ENCODE measurements at places on chromosomes 2 and 18.

- no peaks in the 10 kb centered on the region for H3K4me1 ChIP-seq
- no peak overlapping the region for H3K4me3 ChIP-seq
- peaks cover 22% of the 10 kb centered on the region for H3K27me3 ChIP-seq
- no peak for DNase-seq
- no peak overlapping the region for H3K27ac ChIP-seq
Observed at GRCh38 chr2:126383800-126384199, 272.2 kb upstream of the GYPC start.

GRCh38 chr2:65067806-65068553 is 11.8 kb downstream of the CEP68 start:
- no peak overlapping the region for H3K4me3 ChIP-seq
- peak; percentile 26 for DNase-seq
- H3K27me3 ChIP-seq, result no peaks in the 10 kb centered on the region
- H3K4me1 ChIP-seq, result peaks cover 59% of the 10 kb centered on the region
- peak overlapping the region; percentile 52 for H3K27ac ChIP-seq

- no peak overlapping the region for H3K4me3 ChIP-seq
- H3K27ac ChIP-seq, result no peak overlapping the region
- peaks cover 3% of the 10 kb centered on the region for H3K36me3 ChIP-seq
- peaks cover 4% of the 10 kb centered on the region for H3K4me1 ChIP-seq
- H3K27me3 ChIP-seq, result peaks cover 41% of the 10 kb centered on the region
Observed at GRCh38 chr18:7567474-7568425, 634 bp downstream of the PTPRM start.

DNA sequence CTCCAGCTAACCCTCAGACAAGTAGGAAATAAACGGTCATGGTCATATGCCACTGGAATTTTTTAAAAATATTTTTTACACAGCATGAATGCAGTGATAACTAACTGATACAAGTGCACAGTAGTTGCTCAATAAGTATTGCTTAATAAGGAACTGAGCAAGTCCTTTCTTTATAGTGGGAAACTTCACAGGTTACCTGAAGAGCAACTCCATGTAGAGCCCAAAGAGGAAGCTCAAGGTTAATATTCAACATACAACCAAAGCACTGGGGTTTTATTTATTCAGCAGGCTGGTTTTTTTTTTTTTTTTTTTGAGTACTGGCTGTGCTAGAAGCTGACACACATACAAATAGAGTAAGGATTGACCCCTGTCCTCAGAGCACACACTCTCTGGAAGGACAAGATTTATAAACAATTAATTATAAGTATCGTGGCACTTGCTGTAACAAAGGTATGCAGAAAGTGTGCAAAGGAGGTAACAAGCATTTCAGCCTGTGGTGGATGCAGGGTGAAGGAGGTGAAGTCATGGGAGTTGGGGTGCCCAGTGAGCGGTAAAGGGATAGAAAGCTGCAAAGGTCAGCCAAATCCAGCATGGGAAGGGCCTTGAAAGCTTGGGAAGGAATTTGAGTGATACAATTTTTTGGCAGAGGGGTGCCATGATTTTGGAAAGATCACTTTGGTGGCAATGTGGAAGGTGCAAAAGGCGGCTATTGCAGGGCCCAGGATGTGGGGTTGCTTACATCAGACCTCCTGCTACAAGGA is 52.7 kb downstream of the ATOH8 start:
- H3K4me1 ChIP-seq, result peaks cover 5% of the 10 kb centered on the region
- no peak for DNase-seq
- no peaks in the 10 kb centered on the region for H3K36me3 ChIP-seq
- H3K27ac ChIP-seq, result no peak overlapping the region
- no peaks in the 10 kb centered on the region for H3K27me3 ChIP-seq

- H3K36me3 ChIP-seq, result peaks cover 7% of the 10 kb centered on the region
- peaks cover 4% of the 10 kb centered on the region for H3K27me3 ChIP-seq
- H3K27ac ChIP-seq, result no peak overlapping the region
- H3K4me1 ChIP-seq, result peaks cover 27% of the 10 kb centered on the region
- no peak overlapping the region for H3K4me3 ChIP-seq
Observed at GRCh38 chr2:196959734-196960338, 33.3 kb upstream of the PGAP1 start.

DNA sequence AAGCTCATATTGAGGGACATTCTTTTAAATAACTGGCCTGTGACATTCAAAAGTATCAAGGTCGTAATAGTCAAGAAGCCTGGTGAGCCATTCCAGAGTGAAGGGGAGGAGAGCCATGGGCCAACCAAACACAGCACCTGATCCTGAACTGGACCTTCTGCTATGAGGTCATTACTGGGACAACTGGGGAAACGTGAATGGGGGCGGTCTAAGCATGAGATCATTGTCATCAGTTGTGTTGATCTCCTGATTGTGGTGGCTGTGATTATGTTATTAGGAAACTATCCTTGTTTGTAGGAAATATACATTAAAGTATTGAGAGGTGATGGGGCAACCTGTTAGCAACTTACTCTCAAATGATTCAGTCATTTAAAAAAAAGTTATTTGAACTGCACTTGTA is 79.3 kb downstream of the FBXO15 start:
- H3K27me3 ChIP-seq, result peaks cover 6% of the 10 kb centered on the region
- no peak overlapping the region for H3K27ac ChIP-seq
- no peak overlapping the region for H3K4me3 ChIP-seq
- H3K36me3 ChIP-seq, result no peaks in the 10 kb centered on the region
- peaks cover 18% of the 10 kb centered on the region for H3K4me1 ChIP-seq
- DNase-seq, result no peak

DNA sequence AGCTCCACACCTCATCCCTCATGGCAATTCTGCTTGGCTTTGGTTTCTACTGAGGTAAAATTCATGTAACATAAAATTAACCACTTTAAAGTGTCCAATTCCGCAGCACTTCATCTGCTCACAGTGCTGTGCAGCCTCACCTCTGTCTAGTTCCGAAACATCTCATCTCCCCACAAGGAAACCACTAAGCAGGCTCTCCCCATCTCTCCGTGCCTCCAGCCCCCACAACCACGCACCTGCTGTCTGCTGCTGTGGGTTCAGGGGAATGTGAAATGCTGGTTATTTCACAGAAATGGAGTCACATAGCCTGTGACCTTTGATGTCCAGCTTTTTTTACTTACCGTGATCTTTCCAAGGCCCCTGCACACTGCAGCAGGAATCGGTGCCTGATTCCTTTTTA is 7.7 kb upstream of the GPC1 start:
- DNase-seq, result peak; percentile 45
- no peak overlapping the region for H3K4me3 ChIP-seq
- H3K4me1 ChIP-seq, result peaks cover 23% of the 10 kb centered on the region
- peaks cover 21% of the 10 kb centered on the region for H3K27me3 ChIP-seq

DNA sequence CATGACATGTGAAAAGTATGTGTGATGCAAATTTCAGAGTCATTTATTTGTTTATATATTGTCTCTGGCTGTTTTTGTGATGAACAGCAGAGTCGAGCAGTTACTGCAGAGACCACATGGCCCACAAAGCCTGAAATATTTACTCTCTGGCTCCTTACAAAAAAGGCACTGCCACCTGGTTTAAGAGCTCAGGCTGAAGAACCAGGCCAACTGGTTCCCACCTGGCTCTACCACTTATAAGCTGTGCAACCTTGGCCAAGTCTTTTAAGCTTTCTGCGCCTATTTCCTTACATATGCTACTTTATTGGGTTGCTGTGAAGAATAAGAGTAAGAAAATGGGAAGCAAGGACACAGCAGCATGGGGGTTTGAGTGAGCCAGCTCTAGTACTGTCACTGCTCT is 207.6 kb downstream of the L3MBTL4 start:
- no peak overlapping the region for H3K27ac ChIP-seq
- no peak overlapping the region for H3K4me3 ChIP-seq
- no peaks in the 10 kb centered on the region for H3K36me3 ChIP-seq
- H3K4me1 ChIP-seq, result no peaks in the 10 kb centered on the region
- DNase-seq, result no peak

DNA sequence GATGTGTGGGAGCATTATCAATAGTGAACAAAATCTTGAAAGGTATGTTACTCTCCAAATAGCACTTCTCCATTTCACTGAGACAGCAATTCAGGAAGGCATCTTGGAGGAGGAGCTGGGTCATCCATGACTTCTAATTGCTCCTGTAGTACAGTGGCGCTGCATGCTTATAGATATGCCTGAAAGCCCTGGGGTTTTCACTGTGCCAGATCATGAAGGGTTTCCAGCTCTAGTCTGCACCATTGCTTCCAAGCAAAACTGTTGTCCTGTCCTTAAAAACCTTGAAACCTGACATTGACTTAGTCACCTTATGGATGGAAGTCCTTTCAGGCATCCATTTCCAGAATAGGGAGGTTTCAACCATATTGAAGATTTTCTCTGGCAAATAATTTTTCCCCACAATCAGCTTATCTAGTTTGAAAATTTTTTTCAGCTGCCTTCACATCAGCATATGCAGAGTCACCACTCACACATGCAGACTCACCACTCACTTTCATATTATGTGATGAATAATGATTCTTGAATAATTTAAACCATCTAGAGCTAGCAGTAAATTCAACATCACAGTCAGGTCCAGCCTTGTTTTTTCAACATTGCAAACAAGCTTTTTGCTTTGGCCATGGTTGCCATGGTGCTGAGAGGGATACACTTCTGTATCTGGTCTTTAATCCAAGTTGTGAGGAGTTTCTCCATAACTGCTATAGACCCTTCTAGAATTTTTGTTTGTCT is 297.1 kb downstream of the CLIP4 start:
- H3K36me3 ChIP-seq, result no peaks in the 10 kb centered on the region
- no peaks in the 10 kb centered on the region for H3K4me1 ChIP-seq
- no peak overlapping the region for H3K27ac ChIP-seq
- no peak for DNase-seq
- H3K27me3 ChIP-seq, result no peaks in the 10 kb centered on the region

- no peak overlapping the region for H3K27ac ChIP-seq
- no peak overlapping the region for H3K4me3 ChIP-seq
- H3K27me3 ChIP-seq, result no peaks in the 10 kb centered on the region
- peaks cover 5% of the 10 kb centered on the region for H3K4me1 ChIP-seq
Observed at GRCh38 chr2:157922336-157922735, 46.2 kb upstream of the ACVR1 start.

DNA sequence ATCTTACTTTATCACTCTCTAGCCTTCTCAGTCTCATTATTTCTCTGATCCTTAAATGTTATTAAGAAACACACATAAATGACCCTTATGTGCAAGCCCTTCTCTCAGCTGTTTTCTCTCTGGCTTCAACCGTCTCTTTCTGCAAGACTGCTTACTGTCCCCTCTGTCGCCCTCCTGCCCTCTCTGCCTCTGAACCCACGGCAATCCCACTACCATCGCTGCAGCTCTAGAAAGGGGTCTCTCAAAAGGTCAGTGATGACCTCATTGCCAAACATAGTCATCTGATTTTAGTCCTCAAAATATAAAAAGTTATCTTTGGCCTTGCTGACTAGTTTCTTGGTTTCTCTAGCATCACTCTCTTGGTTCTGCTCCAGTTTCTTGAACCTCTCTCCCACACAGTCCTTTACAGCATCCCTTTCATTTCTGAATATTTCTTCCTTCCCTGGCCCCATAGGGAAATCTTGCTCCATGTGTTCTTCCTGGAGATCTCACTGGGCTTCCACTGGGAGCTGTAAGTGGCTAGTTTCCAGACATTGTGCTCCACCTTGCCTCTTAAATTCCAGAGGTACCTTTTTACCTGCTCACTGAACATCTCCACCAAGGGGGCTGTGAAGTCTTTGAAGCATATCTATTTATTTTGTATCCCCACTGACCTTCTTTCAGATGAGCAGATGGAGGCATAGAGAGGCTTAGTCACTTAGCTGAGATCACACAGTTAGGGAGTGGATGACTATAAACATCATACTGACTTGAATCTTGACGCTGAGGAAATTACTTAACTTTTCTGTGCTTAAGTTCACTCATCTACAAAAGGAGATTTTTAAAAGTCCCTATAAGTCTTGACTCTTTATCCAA is 96.2 kb downstream of the PDE1A start:
- no peaks in the 10 kb centered on the region for H3K27me3 ChIP-seq
- H3K4me3 ChIP-seq, result no peak overlapping the region
- H3K36me3 ChIP-seq, result no peaks in the 10 kb centered on the region

GRCh38 chr2:167450364-167450763 is 562.1 kb downstream of the XIRP2 start:
- no peaks in the 10 kb centered on the region for H3K27me3 ChIP-seq
- H3K4me1 ChIP-seq, result no peaks in the 10 kb centered on the region
- H3K27ac ChIP-seq, result no peak overlapping the region
- H3K4me3 ChIP-seq, result no peak overlapping the region
- H3K36me3 ChIP-seq, result no peaks in the 10 kb centered on the region
- DNase-seq, result no peak

- no peak overlapping the region for H3K4me3 ChIP-seq
- peaks cover 2% of the 10 kb centered on the region for H3K36me3 ChIP-seq
- peaks cover 22% of the 10 kb centered on the region for H3K4me1 ChIP-seq
- H3K27ac ChIP-seq, result peak overlapping the region; percentile 8
Observed at GRCh38 chr2:118850168-118850900, 2.9 kb upstream of the EN1 start.

GRCh38 chr2:241844066-241844728 is 14.5 kb downstream of the PDCD1 start:
- peaks cover 6% of the 10 kb centered on the region for H3K36me3 ChIP-seq
- peak; percentile 94 for DNase-seq
- H3K27ac ChIP-seq, result peak overlapping the region; percentile 82
- peak overlapping the region; percentile 72 for H3K4me3 ChIP-seq
- H3K27me3 ChIP-seq, result peaks cover 5% of the 10 kb centered on the region
- peaks cover 39% of the 10 kb centered on the region for H3K4me1 ChIP-seq

GRCh38 chr2:134206573-134206972 is 47.3 kb upstream of the MGAT5 start:
- peaks cover 23% of the 10 kb centered on the region for H3K4me1 ChIP-seq
- no peak overlapping the region for H3K27ac ChIP-seq
- DNase-seq, result peak; percentile 42
- no peak overlapping the region for H3K4me3 ChIP-seq
- no peaks in the 10 kb centered on the region for H3K27me3 ChIP-seq
- no peaks in the 10 kb centered on the region for H3K36me3 ChIP-seq

- H3K4me3 ChIP-seq, result no peak overlapping the region
- H3K4me1 ChIP-seq, result no peaks in the 10 kb centered on the region
- H3K27me3 ChIP-seq, result peaks cover 9% of the 10 kb centered on the region
- no peak overlapping the region for H3K27ac ChIP-seq
- no peaks in the 10 kb centered on the region for H3K36me3 ChIP-seq
- peak; percentile 9 for DNase-seq
Observed at GRCh38 chr2:166610180-166610912, 116.3 kb upstream of the SCN7A start.

GRCh38 chr18:35851286-35851970 is 121.1 kb upstream of the RMP24 start:
- no peaks in the 10 kb centered on the region for H3K36me3 ChIP-seq
- DNase-seq, result no peak
- H3K27me3 ChIP-seq, result peaks cover 3% of the 10 kb centered on the region
- H3K27ac ChIP-seq, result no peak overlapping the region
- no peak overlapping the region for H3K4me3 ChIP-seq

Measured in activated CD4-positive, alpha-beta memory T cell treated with anti-CD3 and anti-CD28 coated beads for 36 hours (primary cell).